ENCODE measurements at places on chromosomes 6 and 20.
A peak's percentile ranks its signal among the peaks of the same experiment; 100 is the strongest.

- DNase-seq: no peak
Measured at GRCh38 chr6:29593199-29593855, 8.4 kb downstream of the OR2H2 start.

DNA sequence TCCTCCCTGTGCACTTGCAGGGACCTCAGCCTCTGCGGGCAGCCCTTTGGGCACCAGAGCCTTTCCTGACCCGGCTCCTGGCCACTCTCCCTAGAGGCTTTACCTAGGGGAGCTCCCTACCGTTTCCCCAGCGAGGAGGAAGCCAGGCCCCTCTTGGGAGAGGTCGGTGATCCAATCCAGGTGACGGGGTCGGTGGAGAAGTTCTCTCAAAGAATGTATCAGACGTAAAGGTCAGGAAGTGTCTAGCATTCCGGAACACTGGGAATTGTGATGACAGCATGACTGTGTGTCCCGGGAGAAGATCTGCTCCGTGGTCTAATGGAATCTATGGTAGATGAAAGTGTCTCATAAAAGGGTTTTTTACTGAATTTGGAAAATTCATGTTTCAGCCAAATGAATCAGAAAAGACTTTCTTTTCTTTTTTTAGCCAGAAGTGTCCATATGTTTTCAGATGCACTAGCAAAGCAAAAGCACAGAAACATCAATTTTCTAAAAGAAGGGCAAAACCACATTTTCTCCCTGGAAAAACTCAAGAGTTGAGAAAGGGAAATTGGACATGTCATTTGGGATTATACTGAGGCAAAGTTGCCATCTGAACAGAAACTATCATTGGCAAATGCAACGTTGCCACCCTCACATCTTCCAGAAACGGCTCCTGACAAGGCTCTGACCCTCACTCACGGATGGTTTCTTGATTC is 289.4 kb downstream of the THBS2 start:
- DNase-seq: no peak

- DNase-seq: no peak
Measured at GRCh38 chr20:52992632-52993031, 20.5 kb downstream of the TSHZ2 start.

DNA sequence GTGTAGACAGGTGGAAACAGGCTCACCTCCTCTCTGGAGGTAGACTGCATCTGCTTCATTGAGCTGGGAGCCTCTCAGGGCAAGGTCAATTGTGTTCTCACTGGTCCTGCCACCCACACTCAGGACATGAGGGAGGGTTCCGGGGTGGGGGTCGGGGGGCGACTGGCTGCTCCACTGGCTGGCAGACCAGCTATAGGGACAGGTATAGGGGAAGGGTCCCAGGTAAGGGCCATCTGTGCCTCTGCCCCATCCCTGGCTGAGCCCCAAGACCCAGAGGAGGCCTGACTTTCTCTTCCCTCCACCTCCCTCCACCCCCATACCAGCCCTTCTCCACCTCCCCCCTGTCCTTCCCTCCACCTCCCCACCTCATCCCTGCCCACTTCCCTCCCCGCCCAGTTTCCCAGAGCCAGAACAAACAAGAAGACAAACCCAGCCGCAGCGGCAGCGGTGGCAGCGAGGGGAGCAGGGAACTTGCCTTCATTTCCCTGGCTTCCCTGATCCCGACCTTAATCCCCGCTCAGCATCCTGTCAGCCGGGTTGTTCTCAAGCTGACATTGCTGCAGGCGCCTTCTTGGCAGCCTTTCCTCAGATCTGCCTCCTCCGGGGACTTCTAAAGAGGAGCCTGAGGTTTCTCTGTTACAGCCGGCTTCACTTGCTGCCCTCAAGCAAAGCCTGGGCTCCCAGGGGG is 18.3 kb upstream of the FOXP4 start:
- DNase-seq: no peak

GRCh38 chr6:101181006-101181405 is 212.5 kb upstream of the GRIK2 start:
- no peak for DNase-seq

GRCh38 chr6:163356324-163356723 is 58.2 kb upstream of the QKI start:
- DNase-seq: no peak

- DNase-seq: peak; percentile 79
Measured at GRCh38 chr20:44407402-44408184, 52.1 kb downstream of the HNF4A start.

DNA sequence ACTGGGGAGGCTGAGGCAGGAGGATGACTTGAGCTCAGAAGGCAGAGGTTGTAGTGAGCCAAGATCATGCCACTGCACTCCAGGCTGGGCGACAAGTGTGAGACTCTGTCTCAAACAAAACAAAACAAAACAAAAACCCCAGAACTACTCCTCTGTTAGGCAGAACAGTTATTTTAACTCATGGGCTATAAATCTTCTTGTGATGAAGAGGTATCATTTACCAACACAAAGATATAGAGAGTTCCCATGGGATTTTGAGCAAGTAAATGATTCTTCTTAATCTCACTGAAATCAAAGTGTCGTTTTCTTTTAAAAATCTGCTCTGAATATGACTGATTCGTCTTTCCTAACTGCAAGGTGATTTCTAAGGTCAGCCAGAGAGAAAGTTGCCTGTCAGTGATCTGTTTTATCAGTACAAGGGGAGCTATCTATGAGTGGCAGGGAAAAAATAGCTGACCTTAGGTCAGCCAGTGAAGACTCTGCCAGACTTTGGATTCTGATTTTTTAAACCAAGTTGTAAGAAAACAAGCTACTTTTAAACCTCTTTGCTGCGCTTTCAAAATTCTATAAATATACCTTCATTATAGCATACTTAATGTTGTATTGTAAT is 3.8 kb upstream of the DSP start:
- DNase-seq: no peak

GRCh38 chr6:168333491-168333890 is 13.9 kb upstream of the DACT2 start:
- no peak for DNase-seq

GRCh38 chr20:61659246-61659993 is 406.3 kb downstream of the TAF4 start:
- no peak for DNase-seq
